ENCODE measurements at places on chromosomes 7 and 10.

GRCh38 chr7:100407285-100408180 is 21.0 kb downstream of the ZCWPW1 start:
- peak; percentile 31 for DNase-seq

DNA sequence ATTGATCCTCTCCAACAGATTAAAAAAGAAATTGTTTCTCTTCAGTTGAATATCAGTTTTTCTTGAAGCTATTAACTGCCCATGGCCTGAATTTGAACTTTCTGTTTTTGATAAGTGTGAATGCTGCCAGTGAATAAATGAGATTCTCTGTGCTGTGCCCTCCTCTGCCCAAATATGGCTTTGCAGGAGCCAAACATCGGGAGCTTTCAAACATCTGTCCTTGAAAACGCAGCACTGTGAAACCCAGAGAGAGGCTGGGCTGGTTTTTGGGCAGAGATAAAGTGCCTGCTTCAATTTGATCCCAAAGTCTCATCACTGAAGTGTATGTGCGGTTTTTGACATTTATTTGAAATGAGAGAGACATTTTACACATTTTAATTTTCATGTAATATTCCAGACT is 268.3 kb upstream of the SHH start:
- no peak for DNase-seq

GRCh38 chr7:127380479-127380878 is 12.0 kb downstream of the ZNF800 start:
- DNase-seq: no peak

DNA sequence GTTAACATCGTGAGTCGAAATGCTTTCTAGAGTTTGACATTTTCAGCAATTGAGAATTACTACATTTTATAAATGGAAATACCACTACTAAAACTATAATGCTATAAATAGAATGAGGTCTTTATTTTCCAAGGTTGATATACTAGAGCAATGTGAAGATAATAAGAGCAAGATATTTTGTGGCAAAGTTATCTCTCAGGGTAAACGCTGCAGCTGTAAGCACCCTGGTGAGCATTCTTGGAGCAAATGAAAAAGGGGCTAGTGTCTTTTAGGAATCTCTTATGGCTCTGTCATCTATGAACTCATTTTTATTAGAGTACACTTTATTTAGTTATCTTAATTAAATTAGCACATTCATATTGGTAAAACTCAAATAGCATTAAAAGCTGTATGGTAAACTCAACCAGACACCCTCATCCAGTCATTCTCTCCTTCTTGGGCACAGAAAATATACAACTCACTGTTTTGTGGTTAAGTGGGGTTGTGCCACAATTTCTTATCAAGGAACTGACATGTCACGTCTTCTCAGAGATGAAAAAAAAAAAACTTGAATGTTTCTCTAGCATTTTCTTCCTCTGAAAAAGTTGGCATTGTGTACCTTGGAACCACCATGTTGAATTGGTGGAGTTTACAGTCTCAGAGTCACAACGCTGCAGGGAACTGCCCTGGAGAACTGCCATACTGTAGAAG is 289.5 kb upstream of the PFKP start:
- no peak for DNase-seq

- peak; percentile 63 for DNase-seq
These were observed 68.8 kb downstream of the NRP1 start for GRCh38 chr10:33265621-33266020.

- DNase-seq: no peak
These were observed 243.6 kb downstream of the CAMK1D start for GRCh38 chr10:12592967-12593366.

- DNase-seq: no peak
These were observed 68.9 kb downstream of the PTPRZ1 start for GRCh38 chr7:121941830-121942229.

GRCh38 chr7:131104596-131105293 is 222.9 kb upstream of the MKLN1 start:
- no peak for DNase-seq

DNA sequence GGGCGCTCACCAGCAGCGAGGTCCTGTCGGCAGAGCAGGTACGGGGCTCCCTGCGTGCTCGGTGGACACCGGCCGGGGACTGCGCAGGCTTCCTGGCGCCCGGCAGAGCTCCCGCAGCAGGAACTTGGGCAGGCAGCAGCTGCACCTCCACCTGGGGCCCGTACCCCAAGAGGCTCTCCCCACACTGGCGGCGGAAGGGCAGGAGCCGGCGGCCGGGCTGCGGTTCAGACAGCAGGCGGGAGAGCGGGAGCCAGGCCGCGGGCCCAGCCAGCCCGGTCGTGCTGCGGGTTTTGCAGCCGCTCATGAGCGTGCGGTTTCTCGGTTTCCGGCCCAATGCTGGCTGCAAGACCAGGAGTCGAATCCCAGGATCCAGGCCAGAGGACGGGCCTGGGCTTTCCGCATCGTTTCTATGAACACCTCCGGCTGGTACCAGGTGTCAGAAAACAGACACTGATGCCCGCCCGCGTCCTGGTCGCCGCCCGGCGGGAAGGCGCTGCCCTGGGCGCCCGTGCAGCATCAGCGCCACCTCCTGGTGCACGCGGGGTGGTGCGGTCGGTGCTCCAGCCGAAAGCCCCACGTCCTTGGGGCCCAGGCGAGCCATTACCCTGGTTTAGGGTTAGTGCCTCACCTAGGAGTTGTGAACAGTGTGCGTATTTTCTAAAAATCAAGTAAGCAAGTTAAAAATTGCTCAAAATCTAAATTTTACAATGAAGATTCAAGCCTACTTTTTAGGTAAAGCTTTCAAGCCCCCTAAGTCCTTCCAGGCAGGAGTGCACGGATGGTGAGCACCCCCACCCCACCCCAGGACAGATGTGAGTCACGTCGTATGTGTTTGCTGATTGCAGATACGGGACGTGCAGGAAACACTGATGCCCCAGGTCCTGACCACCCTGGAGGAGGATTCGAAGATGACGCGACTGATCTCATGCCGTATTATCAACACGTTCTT is 47.4 kb upstream of the PRKAR1B start:
- peak; percentile 60 for DNase-seq

DNA sequence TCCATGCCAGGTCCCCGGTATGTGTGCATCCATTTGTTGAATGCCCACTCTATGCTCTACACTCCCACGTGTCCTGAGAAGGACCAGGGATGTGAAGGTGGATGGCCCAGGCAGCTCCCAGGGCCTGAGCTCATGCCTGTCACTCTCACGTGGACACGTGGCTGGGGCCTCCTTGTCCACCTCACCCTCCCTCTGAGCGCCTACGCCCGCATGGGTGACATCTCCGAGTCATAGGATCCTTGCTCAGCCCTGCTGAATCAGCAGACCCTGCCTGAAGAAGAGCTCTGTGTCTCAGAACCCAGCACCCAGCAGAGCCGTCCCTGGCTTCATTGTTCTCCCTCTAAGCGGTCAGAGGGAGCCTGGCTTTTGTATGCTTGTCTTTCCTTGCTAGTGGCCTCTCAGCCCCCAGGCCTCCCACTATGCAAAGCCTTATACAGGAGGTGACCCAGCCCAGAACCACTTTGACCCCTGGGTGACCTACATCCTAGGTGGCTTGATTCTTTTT is 107.9 kb upstream of the PPIF start:
- DNase-seq: no peak

DNA sequence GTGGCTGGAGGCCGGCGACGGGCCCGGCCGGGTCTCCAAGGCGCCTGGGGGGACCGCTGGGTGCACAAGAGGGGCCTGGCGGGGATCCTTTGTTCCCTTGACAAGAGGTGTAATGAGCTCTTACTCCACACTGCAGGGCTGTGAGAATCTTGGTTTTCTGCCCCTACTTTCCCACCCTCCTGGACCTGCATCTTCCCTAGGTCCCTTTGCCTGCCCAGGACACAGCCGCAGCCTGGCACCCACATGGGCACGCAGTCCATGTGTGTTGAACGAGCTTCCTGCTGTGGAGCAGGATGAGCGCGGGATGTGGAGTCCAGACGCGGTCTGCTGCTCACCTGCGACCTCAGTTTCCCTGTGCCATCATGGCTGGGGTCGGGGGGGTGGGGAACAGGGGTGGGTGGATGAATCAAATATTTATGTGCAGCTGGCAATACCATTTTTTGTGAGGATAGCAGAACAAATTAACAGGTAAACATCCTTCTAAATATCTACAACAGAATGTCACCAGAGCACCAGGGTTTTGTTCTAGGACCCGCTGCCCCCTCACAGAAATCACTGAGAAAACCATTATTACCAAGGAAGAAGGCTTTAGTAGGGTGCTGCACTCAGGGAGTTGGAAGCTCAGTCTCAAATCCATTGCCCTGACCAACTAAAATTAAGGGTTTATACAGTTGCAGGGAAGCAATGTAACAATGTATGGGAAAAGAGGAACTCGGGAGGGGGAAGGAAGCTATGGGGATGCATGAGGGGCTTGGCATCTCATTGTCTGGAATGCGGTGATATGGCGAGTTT is 474 bp upstream of the NSMCE4A start:
- no peak for DNase-seq

- no peak for DNase-seq
These were observed 178.8 kb upstream of the BMPER start for GRCh38 chr7:33726582-33726981.

GRCh38 chr10:69974551-69975155 is 78.0 kb upstream of the MACROH2A2 start:
- DNase-seq: no peak

- no peak for DNase-seq
These were observed 19.0 kb upstream of the PRTFDC1 start for GRCh38 chr10:24971374-24971773.

DNA sequence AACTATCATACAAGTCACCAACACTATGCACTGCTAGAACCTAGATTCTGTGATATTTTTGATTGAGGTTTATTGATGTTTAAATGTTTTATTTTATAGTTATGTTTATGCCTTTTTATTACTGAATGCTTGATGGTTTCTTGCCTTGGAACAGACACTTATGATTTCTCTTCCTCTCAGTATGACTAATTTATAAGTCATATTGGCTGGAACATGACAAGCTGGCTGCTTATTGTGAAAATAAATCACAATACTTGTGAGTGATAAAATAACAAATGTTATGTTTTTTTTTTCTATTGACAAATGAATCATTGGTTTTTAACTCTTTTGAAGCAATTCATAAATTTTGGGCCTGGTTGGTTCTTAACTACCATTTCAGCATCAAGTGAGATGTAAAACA is 142.0 kb upstream of the MALRD1 start:
- DNase-seq: no peak

DNA sequence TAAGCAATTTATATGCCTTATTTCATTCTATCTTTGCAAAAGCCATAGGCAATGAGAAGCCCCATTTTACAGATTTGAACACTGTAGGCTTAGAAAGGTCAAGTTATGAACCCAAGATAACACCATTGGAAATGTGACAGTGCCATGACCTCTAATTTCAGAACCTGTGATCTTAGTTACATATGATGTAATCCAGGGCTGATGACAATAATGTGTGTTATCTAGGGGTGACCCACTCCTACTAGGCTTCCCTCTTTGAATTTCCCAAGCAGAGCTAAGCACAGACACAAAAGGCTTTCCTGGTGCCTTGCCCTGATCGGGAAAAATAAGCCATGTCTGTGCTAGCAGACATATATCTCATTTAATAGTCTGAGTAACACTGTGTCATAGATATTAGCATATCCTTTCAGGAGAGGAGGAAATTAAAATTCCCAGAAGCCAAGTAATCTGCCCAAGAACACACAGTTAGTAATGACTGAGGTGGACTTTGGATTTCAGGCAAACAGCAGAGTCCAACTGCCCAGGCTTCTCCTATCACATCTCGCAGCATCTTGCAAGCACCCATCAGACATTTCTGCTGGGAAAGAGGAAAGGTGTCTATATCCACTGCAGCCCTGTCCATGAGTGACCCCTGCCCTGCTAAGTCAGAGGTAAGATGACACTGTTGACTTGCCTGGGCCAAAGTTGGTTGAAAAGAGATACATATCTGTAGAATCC is 2.8 kb upstream of the TECTB start:
- DNase-seq: no peak

DNA sequence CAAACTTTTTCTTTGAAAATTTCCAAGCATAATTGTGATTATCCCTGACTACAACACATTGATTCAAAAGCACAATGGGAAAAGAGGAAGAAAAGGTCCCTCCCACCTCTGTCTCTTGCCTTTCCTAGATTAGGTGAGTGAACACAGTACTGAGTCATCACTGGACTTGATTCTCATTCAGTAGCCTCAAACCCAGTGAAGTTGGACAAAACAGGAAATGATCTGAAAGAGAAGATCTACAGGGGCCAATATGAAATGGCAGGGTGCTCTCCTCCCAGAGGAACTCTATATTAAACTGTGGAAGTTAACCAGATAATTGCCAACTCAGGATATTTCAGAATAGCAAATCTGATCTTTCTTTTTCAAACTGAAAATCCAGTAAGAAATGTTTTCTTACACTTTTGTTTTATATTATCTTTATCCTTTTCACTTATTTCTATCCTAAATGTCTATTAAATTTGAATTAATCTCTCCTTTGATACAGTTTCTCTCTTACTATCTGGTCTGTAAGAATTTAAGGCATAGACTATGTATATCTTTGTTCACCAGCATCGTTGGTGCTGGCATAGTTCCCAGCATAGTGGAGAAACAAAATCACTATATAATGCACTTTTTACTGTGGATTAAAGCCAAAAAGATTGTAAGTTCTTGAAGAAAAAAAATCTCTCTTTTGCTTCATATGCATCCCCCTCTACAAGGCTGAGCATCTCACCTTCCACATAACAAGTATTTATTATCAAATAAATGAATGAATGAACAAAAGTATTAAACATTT is 41.4 kb upstream of the IKZF1 start:
- no peak for DNase-seq

GRCh38 chr10:67015225-67015624 is 89.4 kb downstream of the LRRTM3 start:
- DNase-seq: peak; percentile 7

DNA sequence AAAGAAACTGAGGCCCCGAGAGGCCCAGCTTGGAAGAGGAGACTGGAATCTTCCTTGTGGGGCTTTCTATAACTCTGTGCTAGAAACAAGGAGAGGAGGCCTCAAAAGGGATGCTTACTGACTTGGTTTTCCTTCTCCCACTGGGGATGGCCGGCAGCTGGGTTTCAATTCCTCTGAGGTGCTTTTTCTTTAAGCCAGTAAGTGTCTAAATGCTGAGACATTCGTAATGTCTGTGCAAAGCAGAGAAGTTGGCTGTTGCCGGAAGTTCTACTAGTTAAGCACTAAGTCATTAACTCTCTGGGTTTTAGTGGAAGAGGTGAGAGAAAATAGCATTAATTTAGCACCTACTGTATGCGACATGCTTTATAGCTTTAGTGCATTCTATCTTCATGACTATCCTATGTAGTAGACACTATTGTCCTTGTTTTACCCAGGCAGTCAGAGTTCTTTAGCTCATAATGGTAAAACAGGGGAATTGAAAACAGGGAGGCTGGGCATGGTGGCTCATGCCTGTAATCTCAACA is 135.2 kb downstream of the RGS10 start:
- DNase-seq: no peak

- no peak for DNase-seq
These were observed 195.0 kb downstream of the MTERF1 start for GRCh38 chr7:91685544-91685943.

DNA sequence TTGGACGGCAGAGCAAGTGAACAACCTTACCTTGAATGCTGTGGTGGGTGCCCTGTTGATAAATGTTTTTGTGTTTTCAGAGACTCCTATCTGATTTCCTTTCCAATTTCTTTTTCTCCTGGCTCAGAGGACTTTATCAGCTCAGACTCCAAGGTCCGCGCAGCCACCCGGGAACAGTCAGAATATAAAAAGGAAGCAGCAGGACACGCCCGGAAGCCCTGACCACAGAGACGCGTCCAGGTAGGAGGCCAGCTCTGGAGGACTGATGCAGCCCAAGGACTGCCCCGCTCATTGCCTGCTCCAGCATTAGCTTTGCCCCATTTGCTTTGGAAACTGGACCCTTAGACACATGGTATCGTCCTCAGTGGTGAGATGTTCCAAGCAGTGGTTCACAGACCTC is 61.3 kb downstream of the TACC2 start:
- DNase-seq: no peak
